MCF 10A (cell line): ENCODE measurements at places on chromosomes 7 and 10.

- DNase-seq = no peak
These were observed 26.5 kb upstream of the ZNF107 start for GRCh38 chr7:64639267-64640001.

GRCh38 chr7:37391791-37392672 lies 56.6 kb downstream of the ELMO1 start:
- no peak for DNase-seq

GRCh38 chr7:121322460-121322859 lies 6.3 kb upstream of the WNT16 start:
- DNase-seq = no peak

GRCh38 chr10:73992899-73993788 lies 4.8 kb upstream of the VCL start:
- no peak for DNase-seq

DNA sequence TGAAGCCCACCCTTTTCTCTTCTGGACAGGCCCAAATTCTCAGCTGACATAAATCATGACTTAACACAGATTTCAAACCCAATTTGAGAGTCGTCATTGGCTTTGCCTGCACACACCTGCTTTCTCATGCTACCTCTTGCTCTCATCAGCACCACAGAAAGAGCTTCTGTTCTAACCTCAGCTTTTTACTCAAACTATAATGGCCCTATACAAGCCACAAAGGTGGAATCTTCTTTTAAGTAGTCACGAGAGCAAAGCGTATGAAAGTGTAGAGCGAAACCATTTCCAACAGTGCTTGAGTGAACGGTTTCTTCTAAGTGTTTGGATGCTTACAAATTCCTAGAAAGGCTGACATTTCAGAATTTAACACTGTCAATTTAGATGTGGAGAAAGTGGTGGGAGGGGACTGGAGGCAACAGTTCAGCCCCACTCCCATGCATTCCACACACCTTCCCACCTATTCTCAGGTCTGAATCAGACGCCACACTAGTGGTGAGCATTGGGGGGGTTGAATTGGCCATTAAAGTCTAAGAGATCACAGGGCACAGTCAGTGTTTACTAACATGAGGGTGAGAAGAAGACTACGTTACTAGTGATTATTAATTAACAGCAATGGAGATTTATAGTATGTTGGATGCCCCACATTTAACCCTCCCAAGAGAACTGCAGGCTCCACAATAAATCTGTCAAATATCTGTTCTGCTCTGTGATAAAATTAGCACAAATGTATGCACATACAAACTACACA lies 114.0 kb downstream of the PRKCQ start:
- DNase-seq = no peak
